ENCODE measurements at places on chromosomes 12 and 14.

DNA sequence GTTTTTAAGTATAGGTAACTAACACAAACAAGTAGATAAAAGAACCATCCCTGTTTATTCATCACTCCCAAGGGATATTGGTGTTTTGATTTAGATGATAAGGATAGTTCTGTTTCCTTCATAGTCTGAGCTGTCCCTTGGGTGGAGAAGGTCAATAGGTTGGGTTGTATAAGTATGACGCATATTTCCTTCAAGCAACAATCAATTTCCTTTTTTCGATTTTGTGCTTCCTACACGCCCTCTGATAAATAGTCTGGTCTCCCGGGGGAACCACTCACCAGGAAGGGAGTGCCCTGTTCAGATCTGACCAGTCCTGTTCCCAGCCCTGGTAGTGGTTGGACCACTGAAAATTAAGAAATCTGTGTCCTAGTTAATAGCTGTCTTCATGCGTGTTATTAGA, 378.8 kb upstream of the FAR2 start:
- no peak for DNase-seq

DNA sequence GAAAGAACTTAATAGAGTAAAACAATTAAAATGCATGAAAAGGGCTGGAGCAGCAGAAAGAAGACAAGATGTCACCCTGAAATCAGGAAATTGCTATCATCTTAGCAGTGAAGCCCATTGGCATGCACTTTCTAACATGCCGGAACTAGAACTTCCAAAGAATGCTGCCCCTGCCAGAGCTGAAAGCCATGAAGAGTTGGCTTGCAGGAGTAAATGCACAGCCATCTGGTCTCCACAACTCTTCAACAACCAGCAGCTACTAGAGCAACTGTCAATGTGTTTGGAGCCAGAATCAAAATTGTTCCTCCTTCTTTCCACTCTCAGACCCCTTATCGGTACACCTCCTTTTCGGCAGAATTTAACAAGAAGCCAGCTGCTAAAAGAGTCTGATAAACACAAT, 414.1 kb downstream of the KCNH5 start:
- no peak for DNase-seq

GRCh38 chr14:75563931-75564330, 14.5 kb upstream of the FLVCR2 start:
- DNase-seq, result no peak

DNA sequence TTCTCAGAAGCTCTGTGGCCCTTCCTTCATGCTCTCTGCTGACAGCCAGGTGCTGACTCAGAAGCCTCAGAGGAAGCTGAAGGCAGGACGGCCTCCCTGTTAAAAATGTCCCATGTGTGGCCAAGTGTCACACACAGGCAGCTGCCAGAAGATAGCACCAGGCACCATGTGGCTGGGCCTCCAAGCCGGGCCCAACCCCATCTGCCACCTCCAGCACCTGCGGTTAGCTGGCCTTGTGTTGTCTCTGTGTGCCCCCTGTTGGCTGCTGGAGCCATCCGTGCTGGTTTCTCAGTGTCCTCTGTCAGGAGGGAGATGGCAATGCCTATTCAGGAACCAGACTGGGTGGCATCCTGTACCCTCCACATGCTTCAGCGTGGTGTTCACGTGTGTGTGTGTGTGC, 63.2 kb downstream of the TSPAN11 start:
- DNase-seq, result no peak

- DNase-seq, result no peak
Measured at GRCh38 chr12:122421187-122421820, 1.2 kb downstream of the CLIP1 start.

DNA sequence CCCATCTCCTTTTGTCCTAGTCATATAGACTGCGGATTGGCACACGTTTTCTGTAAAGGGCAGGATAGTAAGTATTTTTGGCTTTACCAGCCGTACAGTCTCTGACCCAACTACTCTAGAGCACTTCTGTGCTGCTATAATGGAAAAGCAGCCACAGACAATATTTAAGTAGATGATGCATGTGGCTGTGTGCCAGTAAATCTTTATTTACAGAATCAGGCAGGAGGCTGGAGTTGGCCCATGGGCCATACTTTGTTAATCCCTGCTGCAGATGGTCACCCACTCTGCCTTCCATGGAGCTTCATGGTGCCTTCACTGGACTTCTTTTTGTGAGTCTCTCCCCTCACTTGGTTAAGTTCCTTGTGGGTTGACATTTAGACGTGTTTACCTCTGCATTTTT, 584.5 kb upstream of the TBX3 start:
- DNase-seq, result no peak

DNA sequence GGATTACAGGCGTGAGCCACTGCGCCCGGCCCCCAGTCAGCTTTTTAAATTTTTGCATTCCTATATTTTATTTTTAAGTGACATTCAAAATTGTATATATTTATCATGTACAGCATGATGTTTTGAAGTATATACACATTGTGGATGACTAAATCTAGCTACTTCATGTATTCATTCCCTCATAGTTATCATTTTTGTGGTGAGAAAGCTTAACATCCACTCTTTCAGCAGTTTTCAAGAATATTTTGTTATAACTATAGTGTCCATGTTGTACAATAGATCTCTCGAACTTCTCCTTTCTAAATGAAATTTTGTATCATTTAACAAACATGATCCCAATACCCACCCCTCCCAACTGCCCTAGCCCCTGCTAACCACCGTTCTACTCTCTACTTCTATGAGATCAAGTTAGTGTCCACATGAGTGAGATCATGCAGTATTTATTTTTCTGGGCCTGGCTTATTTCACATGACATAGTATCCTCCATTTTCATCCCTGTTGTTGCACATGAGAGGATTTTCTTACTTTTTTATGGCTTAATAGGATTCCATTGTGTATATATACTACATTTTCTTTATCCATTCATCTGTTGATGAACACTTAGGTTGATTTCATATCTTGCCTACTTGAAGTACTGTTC, 8.8 kb upstream of the HEBP1 start:
- DNase-seq, result no peak

- no peak for DNase-seq
Measured at GRCh38 chr12:40238266-40238902, 13.6 kb downstream of the LRRK2 start.

DNA sequence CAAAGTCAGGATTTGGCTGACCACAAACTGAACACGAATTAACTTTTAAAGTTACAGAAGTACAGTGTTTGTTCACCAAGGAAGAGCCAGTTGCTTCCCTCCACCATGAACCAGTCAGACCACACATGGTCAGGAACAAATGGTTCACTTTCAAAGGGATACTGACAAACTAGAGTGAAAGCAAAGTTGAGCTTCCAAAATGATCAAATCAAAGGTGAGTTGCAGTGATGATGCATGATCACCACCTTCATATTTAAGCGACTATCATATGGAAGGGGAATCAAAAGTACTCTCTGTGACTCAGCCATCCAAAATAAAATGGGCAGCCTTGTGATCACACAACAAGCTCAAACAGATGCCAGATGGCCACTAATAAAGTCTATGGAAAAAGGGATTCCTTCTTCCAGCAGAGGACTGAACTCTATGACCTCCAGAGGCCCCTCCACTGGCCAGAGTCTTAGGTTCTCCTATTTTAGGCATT, 13.1 kb downstream of the NT5DC3 start:
- DNase-seq, result no peak

DNA sequence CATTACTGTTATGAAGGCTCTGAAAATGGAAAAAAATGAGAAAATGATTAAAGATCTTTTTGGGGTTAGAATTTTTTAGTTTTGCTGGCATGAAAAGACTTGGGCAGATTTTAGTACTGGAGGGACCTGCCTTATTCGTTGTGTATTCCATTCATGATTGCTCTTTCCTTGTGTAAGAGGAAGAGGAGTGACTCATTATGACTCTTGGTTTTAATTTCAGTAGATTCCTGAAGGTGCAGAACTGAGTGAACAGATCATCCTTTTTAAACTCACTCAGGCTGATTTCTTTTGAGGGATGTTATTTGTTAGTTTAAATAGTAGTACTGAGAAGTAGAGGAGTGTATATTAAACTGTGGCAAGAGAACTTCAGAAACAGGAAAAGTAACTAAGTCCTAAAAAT, 41.6 kb downstream of the AKAP6 start:
- DNase-seq, result no peak

- DNase-seq, result peak; percentile 16
Measured at GRCh38 chr14:75088566-75089373, 19.3 kb downstream of the ZC2HC1C start.

DNA sequence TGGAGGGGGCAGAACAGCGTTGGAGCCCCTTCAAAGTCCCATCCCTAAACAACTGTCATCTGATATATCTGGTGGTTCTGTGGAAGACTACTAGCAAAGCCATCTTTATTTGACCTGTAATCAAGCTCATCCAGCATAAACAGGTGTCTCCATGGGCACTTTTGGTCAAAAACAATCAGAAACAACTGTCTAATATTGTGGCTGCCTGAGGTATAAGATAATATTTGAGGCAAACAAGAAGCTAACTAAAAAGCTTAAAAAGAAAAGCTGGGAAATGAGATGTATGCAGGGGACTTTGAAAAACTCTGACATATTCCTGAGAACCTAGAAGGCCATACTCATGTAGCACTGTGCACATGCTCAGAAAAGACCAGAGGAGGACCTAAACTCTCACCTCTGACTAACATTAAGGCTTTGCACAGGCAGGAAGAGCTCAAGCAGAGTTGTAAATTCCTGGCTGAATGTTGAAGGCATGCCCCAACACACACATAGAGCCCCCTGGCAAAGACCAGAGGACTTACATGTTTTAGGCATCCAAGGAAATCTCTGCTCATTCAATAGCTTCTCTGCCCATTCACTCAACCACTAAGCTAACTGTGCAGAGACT, 27.2 kb upstream of the AP4S1 start:
- DNase-seq, result no peak

DNA sequence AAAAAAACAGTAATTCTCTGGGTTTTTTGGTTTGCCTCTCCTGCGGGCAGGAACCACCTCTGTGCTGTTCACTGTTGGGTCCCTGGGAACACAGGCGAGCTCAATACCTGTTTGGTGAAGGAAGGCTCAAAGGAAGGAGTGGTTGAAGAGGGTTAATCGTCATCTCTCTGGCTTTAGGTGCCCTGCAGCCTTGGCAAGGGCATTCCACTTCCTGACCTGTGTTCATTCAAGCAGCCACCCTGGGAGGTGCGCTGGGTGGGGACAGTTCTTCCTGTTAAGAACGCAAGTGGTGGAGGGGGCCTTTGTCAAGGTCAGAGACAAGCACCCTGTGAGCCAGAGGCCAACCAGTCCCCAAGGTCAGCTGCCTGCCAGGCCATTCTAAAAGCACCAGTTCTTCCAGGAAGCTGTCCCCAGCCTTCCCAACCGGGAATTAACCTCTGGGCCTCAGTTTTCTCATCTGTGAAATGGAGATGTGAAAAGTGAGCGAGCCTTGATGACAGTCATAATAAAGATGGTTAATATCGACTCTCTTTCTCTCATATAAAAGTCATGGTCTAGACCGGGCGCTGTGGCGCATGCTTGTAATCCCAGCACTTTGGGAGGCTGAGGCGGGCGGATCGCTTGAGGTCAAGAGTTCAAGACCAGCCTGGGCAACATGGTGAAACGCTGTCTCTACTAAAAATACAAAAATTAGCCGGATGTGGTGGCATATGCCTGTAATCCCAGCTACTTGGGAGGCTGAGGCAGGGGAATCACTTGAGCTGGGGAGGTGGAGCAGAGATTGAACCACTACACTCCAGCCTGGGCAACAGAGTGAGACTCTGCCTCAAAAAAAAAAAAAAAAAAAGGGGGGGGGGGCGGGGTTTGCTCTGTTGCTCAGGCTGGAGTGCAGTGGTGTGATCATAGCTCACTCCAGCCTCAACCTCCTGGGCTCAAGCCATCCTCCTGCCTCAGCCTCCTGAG, 6.1 kb downstream of the RHOF start:
- DNase-seq, result no peak

- no peak for DNase-seq
Measured at GRCh38 chr12:64998371-64999147, 122.5 kb downstream of the WIF1 start.

DNA sequence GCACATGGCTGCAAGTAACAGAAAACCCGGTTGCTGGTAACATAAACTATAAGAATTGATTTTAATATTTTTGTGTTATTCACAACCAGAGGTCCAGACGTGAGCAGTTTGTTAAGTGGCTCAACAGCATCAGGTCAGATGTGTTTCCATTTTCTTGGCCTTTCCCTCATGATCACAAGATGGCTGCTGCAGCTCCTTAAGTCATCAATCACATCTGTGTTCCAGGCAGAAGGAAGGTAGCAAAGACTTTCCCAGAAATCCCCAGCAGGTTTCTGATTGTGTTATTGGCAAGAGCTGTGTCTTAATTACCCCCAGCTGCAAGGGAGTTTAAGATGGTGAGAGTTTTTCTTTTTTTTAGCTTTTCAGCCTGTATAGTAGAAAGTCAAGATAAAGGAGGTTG, 40.4 kb upstream of the MYL2 start:
- DNase-seq, result no peak

- DNase-seq, result no peak
Measured at GRCh38 chr12:103909811-103910210, 20.4 kb upstream of the HSP90B1 start.

- DNase-seq, result no peak
Measured at GRCh38 chr14:54650331-54650958, 83.5 kb downstream of the SAMD4A start.

DNA sequence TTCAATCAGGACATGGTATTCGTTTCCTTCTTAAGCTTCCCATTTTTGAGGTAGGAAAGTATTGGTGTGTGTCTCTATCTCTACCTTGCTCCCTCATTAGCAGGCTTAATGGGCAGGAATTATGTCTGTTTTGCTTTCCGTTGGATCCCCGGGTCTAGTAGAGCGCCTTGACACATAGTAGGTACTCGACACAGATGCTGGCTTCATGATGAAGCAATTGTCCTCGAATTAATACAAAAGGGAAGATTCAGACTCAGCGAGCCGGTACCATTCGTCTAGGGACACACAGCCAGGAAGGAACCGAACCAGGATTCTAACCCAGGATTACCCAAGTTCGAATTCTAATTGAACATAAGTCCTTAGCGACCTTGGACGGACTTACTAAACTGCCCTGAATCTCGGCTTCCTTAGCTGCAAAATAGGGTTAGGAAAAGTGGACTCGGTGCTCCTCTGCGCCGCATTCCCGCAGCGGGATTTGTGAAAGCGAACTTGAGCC, 496 bp upstream of the ISCU start:
- DNase-seq, result no peak

All from activated T-cell treated with anti-CD3 and anti-CD28 coated beads for 24 hours (primary cell).